ENCODE measurements at places on chromosomes 3 and 15.

GRCh38 chr3:45473841-45474240, 85.5 kb downstream of the LARS2 start:
- no peak for DNase-seq

- no peak for DNase-seq
These were observed 370.1 kb downstream of the CNTN6 start for GRCh38 chr3:1462856-1463450.

DNA sequence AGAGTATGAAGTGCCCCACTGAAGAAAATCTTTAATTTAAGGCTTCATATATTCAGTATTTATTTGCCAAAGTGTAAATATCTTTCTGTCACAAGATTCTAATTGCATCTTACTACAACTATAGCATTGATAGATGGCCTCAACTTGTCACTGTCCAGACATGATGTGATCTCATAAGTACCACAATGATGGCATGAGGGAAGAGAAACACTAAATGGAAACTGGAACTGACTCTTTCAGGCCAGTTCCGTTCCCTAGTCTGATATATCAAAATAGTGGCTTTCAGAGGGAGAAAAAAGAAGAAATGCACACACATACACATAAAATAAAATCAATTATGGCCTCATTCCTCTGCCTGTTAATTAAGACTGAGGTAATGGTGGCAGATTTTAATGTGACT, 615.7 kb downstream of the TBL1XR1 start:
- no peak for DNase-seq

DNA sequence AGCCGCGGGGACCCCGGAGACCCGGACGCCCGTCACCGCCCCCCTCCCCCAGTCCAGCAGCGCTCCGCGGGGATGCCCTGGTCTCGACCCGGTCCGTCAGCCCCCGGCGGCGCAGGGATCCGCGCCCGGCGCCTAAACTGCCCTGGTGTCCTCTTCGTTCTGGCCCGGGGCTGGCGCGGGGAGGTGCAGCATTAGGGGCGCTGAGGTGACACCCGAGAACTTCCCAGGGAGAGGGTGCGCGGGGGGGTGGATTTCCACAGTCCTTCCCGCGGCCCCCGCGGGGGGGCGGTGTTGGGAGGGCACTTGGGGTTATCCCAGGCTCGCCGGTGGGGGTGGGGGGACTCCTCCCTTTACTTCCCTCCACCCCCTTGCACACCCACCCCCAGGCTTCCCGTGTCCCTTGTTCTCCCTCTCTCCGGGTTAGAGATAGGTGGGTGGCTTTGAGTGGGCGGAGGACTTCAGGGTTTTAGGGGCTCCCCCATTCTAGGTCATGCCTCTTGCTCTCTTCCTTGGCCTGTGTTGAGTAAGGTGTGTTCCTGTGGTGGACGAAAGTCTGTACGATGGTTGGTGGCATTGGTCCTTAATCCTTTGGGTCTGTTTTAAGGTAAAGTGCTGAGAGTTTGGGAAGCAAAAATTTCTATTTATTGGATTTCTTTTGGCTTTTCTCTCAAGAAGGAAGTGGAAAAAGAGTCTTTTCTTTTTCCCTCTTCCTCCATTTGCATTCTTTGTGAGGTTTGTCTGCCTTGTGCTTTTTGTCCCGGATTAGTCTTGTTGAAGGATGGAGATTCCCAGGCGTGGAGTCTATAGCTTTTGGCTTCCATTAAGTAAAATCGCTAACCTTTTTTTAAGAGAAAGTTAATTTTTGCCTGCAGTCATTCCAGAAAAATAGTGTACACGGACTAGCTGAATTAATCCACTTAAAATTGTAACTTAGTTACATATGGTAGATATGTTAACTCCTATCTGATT, 811 bp downstream of the SKIL start:
- DNase-seq, result peak; percentile 71

GRCh38 chr3:150871192-150871591, 34.0 kb downstream of the MINDY4B start:
- no peak for DNase-seq

DNA sequence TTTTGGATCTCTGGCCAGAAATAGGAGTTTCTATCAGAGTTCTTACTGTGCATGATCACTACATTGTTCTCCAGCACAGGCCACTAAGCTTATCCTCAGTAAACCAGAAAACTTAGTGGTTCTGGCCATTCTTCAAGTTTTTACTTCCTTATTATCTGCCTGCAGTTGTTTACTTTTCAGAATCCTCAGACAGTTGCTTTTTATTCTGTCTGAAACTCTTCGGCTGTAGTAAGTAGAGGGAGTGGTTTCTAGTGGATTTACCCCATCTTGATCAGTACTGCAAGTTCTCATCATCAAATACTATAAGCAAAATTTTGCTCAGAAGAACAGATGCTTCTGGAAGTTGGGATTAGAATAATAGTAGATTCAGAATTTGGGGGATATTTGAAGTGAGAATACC, 193.0 kb upstream of the RARB start:
- DNase-seq, result no peak

- no peak for DNase-seq
These were observed 42.2 kb downstream of the SLC28A1 start for GRCh38 chr15:84926491-84927230.

GRCh38 chr3:72329354-72329753, 518.9 kb downstream of the SHQ1 start:
- DNase-seq, result no peak

DNA sequence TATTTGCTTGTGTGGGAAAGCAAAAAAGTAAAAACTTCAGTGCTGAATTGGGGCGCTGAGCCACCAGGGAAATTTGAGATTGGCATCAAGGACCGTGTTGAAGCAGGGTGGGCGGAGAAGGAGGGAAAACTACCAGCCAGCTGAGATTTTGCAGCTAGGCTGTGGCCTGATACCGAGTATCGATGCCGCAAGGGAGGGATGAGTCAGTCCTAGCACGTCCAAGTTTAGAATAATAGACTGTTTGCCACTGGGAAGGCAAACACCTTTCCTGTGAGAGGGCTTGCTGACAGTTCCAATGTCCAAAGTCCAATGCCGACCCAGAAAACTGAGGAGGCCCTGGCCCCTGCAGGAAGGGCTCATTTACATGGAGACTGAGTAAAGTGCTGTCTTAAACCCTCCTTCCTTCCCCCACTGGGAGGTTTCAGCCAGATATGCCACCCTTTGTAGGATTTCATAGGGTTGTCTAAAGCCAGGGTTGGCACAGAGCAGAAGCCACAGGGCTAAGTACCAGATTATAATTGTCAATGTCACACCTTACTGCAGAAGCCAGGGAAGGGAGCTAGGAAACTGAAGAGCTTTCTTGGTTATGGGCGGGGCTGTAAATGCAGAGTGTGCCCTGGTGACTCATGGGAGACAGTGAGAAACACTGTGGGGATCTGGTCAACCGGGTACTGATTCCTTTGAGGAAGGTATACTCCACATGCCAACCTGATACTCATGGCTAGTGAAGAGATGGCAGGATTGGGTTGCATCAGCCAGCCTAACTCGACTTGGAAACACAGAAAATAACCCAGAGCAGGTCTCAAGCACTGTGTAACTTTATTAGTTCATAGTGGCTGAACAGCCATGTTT, 28.4 kb upstream of the PIK3CB start:
- DNase-seq, result no peak

- DNase-seq, result no peak
These were observed 146.5 kb upstream of the UBE2E1 start for GRCh38 chr3:23659274-23659673.

DNA sequence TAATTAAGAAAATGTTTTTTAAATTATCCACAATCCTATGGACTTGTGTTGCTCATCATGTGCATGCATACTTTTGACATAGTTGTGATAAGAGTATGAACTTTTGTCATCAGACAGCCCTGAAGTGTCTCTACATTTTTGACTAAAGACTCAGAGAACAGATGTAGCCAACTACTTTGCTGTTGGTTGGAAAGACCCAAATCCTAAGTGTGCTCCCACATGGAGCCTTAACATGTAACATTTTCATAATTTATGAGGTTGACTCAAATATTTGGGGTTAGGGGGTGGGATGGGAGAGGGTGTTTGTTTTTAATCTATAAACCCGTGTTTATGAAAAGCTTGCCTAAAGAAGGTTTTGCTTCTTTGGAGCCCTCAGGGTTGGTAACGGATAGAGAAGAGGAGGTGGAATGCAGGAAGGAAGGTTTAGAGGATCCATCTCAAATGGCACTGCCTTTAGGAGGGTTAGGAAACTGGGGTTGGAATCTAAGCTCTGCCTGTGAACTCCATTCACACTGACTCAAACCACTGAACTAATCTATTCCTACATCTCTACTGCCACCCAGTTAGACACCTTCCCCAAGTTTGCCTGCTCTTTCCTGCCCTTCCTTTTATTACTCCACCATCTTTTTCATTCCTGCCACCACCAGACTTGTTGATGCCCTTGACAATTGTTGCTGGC, 3.7 kb downstream of the BOC start:
- no peak for DNase-seq

- DNase-seq, result no peak
These were observed 812 bp upstream of the SLC12A8 start for GRCh38 chr3:125213364-125213755.

- DNase-seq, result no peak
These were observed 174.2 kb downstream of the CACNA2D3 start for GRCh38 chr3:54296531-54296930.

GRCh38 chr3:194225988-194226663, 90.2 kb downstream of the HES1 start:
- DNase-seq, result no peak

DNA sequence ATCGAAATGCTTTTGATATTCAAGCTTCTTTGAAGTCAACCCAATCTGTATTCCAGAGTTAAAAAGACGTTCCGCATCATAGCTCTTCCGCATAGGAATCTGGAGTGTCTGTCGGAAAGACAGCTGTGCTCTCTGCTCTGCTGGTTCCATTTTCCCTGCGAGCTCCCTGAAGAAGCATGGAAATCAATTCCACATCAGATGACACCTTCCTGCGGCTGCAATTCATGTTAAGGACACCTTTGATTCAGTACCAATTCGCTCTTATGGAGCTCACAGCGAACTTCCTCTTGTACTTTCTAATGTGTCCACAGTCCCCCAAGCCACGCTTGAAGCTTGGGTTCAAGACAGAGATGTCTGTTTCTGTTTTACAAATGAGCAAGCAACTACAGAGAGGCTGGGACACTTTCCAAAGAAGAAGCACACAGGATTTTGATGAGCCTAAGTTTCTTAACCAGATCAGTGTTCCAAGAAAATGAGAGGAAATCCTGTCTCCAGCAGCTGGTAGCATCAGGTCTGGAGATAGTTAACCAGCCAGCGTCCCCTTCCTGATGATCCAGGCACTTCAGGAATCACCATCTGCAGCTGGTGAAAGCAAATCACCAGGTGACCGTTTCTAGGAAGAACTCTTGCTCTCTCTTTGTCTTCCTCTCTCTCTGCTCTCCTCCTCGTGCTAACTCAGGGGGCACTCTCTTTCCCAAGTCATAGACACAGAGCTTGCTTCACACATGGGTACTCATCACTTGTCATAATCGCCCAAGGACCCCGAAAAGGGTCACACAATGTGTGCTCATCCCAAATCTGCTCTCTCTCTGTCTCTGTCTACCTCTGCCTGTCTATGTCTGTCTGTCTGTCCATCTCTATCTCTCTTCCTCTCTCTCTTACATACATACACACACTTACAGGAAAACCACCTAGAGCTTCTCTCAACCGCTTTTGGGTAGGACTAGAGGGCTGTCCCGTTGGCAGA, 281.8 kb downstream of the FAM43A start:
- DNase-seq, result no peak

DNA sequence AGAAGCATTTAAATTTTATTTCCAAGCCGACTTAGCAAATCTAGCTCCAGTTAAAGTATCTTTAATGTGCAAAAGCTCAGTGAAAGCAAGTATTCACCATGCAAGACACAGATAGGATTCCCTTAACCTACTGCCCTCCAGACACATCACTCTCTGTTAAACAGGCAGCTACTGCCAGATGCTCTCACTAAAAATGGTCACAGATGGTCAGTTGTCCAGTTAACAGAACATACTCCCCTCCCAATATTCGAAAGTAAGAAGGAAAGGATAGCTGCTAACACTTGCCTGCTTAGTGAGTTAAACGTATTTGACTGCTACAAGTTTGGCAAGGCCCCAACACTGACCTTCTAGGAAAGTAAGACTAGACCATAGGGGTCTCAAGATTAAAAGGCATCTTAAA, 73.7 kb downstream of the PRTG start:
- DNase-seq, result no peak

GRCh38 chr3:31185062-31185357, 290.5 kb upstream of the GADL1 start:
- DNase-seq, result no peak

- no peak for DNase-seq
These were observed 3.2 kb upstream of the SENP2 start for GRCh38 chr3:185582871-185583270.

DNA sequence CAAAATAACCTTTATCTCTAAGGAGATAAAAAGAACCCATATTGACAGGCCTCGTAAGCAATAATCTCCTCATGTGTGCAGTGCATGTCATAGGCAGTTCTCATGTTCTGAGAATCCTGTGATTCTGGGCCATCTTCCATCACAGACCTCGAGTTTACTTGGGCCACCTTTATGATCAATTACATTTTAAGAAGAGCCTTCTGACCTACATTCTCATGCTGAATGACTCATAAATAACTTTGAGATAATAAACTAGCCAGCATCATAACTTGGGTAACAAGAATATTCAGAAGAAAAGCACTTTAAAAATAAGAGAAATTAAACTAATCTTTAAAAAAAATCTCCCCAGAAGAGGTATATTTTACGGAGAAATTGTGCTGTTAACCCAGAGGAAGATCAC, 310.7 kb upstream of the ZNF717 start:
- no peak for DNase-seq

DNA sequence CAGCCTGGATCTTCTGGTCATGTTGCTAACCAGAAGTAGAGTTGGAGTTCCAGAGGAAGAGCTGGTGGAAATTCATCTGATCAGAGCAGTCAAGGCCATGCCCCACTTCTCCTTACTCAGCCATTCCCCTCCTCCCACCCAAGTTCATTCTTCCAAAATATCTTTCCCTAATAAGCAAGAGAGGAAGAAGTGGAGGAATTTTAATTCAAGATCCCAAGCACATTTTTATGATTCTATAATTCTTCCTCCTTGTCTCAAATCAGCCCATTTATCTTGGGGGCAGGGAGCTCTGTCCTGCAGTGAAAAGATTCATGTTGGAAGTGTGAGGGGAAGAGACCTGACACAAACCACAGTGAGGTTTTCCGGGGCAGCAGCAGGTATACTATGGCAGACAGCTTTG, 85.0 kb upstream of the GALNT15 start:
- DNase-seq, result no peak

- no peak for DNase-seq
These were observed 1055.7 kb downstream of the NAALADL2 start for GRCh38 chr3:175914785-175915184.
